H7 (cell line): ENCODE measurements at places on chromosomes 4 and X. TPM values are rescaled to one million over a fixed set of nuclear protein-coding genes. Genes with fewer than 3 reads are reported as not detected.

DNA sequence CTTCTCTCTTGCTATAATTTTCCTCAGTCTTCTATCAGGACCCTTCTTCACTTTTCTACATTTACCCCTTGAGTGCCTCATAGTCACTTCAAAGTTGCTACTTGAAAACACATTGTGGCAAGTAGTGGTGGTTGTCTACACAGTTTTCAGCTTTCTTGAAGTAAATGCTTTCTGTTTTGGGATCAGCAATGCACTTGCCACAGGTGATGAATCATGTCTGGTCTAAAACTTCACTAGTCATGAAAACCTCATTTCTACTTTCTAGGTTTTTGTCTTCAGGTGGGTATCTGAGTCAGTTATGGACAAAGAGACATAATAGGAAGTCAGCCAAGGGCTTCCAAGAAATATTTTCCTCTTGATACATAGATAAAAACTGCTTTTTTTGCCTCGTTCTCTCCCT lies 359.2 kb downstream of the CCSER1 start:
- DNase-seq, result no peak

DNA sequence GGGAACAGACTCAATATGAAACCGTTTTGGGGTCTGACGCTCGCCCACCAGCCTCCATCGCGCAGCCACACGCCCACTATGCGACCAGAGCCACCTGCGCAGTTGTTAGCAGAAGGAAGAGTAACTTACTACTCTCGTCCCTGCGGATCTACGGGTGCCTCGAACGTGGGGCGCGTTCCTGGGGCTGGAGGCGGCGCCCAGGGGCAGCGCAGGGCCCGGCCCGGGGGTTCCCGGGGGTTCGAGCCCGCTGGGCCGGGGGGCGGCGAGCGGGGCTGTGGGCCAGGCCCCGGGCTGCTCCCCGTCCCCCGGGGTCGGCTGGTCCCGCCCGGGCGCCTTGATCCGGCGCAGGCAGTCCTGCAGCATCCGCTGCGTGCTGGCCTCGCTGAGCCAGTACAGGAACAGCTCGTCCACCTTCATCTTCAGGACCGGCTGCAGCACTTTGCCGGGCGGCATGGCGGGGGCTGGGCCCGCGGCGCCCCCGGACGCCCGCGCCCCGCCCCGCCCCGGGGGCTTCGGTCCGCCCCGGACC lies 404 bp downstream of the PPP2R3B start:
- no peak for DNase-seq

- DNase-seq, result no peak
Observed at GRCh38 chrX:52368368-52369055, at the start of gene XAGE2. TSS of gene XAGE2 (plus strand) at chrX:52369021. CDS start at chrX:52370015, 994 bp downstream.

DNA sequence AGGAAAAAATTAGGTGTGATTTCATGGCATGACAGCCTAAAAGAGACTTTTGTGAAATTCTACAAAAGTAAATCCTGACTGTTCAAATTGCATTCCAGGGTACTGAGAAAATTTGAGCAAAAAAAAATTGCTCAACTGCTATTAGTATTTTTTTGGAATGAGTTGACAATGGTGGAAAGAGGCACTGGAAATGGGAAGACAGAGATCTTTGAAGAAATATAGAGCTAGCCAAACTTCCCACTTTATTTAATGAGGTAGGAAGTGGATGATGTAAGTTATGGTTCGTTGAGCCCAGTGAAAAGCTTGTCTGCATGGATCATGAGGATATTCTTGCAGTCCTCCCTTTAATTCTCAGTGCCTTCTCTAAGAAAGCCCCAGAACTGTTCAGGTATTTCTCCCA lies 183.8 kb downstream of the PTTG2 start:
- DNase-seq, result no peak

The TRIML2 gene
- total RNA-seq, result 33.1 and 49.9 TPM in 2 replicates

The ADH1C gene
- total RNA-seq, result not detected in 2 replicates

The NXF2 gene
- 0.11 TPM in 1 of 2 replicates, not detected in the other for total RNA-seq
